ENCODE measurements at places on chromosomes 5 and 9.

DNA sequence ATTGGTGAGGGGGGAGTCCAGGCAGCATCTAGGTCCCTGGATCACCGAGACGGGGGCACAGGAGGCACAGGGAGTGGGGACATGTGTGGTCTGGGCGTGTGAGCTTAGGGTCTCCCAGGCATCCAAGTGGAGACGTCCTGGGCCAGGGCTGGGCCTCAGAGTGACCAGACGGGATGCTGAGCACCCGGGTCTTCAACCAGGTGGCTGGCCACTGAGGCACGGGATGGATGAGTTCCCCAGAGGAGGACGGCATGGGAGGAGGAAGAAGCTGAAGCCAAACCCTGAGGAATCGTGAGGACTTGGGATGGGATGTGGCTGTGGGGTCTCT lies 88.0 kb downstream of the LMX1B start:
- DNase-seq: no peak

DNA sequence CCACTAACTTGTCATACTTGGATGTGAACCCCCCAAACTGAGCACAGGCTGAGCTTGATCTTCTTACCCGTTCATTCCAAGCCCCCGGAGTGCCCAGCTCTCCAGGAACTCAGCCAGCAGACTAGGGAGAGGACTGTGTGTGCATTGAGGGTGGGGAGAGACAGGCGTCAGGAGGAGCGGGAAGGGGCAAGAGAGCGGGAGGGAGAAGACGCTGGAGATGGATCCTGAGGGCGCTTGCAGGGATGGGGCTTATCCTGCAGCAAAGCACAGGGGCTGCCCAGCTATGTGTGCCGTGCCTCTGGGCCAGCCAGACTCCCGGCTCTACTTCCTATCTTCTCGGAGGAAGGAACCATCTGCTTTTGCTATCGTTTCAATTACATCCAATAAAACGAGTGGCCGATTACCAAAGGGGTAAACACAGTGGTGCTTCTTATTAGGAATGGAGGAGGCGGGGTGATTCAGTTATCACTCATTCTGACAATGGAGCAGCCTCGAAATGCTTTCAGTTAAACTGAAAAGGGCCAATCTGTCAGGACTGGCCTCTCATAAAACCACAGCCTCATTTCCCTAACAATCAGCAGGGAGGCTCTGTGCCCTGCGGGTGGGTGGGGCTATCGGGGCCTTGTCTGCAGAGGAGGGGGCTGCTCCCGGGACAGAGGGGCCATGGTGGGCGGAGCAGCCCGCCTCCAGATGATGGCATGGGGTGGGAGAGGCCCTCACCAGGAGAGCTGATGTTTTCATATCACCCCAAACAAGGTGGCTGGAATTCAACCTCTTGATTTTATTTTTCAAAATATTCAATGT lies 168.2 kb downstream of the DAB2IP start:
- no peak for DNase-seq

- no peak for DNase-seq
Measured at GRCh38 chr5:54217826-54218503, 92.4 kb downstream of the ARL15 start.

GRCh38 chr5:152593388-152593787 lies 188.3 kb upstream of the NMUR2 start:
- no peak for DNase-seq

DNA sequence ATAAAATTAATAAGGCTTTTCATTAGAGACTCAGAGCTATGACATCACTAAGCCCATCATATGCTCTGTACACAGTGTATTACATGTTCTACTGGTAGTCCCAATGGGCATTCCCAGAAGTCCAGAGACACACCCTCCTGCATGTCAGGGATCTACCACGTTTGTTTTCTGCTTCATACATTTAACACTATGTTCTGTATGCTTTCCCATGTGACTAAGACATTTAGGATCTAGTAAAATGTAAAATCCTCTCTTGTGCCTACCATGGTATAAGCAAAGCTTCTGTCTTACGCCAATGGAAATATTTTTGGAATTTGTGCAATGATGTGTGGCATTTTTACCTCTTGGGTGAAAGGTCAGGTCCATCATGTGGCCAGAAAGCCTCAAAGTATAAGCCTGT lies 192.4 kb downstream of the ADAMTSL1 start:
- no peak for DNase-seq

GRCh38 chr5:148873690-148874485 lies 47.5 kb downstream of the ADRB2 start:
- DNase-seq: no peak

Data from central memory CD4-positive, alpha-beta T cell (primary cell).